ENCODE measurements at places on chromosomes 6 and 20.

DNA sequence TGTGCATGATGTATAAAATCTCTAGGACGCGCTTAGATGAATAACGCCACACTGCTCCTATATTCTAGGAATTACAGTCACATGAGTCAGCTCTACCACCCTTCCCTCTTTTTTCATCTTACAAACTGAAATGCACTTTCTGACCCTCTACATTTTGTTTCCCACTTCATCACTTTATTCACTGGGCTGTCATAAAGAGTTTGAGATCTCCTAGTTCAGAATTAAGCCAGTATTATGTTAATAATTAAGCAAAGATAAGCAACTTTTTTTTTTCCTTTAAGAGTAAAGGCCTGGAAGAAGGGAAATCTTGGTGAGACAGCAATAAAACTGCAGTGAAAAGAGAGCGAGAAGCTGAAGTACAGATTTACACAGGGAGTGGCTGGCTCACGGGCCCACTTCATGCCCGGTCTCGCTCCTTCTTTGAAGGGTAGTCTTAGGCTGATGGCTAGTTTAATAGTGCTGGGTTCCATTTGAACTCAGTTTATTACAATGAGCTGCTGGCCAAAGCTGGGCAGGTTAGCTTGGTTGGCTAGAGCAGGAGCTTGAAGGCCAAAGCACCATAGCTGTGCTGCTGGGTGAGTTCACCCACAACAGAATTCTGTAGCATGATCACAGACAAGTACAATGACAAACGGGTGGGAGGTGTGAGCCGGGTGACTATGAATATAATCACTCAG is 110.6 kb downstream of the MAP7 start:
- no peak for DNase-seq

- DNase-seq, result no peak
Observed at GRCh38 chr6:165223101-165223500, 86.3 kb downstream of the C6orf118 start.

DNA sequence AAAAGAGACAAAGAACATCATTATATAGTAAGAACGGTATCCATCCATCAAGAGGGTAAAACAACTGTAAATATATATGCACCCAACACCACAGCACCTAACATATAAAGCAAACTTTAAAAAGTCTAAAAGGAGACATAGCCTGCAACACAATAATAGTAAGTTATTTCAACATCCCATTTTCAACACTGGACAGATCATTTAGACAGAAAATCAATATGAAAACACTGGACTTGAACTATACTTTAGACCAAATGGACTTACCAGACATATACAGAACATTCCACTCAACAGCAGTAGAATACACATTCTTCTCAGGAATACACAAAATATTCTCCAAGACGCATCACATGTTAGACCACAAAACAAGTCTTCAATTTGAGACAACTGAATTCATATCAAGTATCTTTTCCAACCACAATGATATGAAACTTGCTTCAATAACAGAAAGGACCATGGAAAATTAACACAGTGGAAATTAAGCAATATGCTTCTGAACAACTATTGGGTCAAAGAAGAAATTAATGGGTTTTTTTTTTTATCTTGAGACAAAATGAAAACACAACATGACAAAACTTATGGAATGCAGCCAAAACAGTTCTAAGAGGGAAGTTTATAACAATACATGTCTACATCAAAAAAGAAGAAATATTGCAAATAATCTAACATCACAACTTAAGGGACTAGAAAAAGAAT is 23.9 kb upstream of the ASF1A start:
- DNase-seq, result no peak

DNA sequence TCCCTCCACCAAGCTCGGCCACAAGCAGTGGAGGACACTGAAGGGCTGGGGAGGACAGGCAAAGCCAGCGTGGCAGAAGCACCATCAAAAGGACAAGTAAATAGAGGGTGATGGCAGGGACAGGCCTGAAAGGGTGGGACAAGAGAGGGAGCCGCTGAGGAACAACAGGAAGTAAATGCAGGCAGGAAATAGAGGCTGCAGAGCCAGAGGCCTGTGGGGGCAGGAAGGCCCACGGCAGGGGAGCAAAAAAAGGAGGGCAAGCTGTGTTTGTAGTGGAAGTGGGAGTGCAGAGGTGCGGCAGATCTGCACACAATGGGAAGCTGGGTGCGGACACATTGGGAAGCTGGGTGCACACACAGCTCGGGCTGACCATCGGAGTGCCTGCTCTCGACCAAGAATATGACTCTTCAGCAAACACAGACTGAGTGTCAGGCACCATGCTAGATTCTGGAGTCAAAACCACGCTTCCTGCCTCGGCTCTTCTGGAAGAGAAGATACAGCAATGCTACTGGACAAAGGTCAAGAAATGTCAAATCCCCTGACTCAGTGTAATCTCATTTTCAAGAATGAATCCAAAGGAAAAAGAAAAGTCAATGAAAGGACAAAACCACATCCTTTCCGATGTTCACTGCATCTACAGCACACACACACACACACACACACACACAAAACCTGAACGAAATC is 40.4 kb upstream of the RAB22A start:
- DNase-seq, result no peak

DNA sequence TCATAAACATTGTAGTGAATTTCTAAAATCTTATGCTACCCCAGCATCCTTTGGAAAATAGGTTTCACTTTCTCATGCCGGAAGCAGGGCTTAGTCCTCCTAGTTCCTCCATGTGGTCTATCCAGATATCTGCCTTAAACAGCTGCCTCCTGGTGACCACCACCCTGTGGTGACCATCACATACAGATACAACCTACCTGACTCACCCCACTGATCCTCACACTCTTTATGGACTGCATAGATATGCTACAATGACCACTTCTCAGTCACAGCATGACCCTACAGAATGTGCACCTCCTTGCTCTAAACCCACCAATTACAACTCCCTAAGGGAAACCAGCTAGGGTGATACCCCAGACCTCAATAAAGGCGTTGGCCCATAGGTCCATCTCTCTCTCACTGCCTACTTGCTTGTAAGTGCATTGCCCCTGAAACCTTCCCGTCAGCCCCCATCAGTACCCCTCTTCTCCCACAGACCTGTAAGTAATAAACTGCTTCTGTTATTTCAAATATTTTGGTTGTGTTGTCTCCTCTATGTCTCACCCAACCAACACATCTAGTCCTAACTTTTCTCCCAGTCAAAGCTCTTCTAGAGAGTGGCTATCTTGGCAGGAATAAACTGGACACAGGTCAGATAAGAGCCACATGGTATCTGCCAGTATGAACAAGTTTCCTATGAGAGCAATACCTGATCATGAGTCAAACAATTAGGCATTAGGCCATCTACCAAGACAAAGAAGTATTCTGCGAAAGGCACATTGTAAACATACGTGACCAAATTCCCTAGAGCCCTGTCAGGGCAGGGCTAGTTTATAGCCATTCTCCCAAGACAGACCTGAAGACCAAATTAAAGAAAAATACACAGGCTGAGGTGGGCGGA is 39.4 kb upstream of the PLEKHG1 start:
- no peak for DNase-seq

DNA sequence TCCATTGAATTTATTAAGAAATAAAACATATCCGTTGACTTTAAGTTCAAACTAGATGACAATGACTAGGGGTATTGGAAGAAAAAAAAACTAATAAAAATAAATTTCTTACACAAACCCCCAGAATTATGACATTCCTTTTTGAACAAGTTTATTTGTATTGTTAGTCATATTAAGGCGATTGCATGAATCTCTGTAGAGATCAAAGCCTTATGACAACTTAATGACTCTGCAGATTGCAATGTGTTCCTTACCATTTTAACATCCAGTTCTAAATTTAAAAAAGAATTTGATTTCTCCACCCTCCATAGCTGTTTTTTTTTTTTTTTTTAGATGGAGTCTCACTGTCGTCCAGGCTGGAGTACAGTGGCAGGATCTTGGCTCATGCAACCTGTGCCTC is 189.8 kb upstream of the CEP162 start:
- no peak for DNase-seq

DNA sequence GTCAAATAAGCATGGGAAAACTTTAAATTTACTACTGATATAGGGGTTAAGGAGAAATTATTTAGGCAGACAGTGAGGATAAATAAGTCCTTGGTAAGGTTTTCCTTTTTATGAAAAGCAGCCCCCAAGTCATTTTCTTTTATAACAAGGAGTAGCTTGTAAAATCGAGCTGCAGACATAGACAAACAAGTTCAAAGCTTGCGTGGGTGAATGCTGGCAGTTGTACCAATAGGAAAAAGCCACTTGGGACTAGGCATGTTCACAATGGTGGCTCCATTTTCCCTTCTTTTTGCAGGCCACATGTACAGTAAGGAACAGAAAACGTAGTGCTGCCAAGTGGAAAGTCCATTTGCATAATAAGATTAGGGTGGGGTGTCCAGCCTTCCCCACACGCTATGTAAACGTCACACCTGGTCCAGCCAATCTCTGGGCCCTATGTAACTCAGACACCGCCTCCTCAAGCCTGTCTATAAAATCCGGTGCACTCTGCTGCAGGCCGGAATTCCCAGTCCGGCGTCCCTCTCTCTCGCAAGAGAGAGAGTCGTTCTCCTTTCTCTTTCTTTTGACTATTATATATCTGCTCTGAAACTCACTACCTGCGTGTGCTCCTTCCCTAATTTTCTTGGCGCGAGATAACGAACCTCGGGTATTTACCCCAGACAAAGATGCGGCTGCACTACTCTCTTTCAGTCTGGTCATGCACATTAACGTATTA is 217.1 kb upstream of the MAN1A1 start:
- no peak for DNase-seq

GRCh38 chr6:113805173-113805790 is 51.9 kb upstream of the MARCKS start:
- DNase-seq, result peak; percentile 2

GRCh38 chr6:21455071-21455470 is 138.5 kb upstream of the SOX4 start:
- DNase-seq, result no peak

GRCh38 chr6:160378882-160379281 is 30.7 kb downstream of the SLC22A3 start:
- DNase-seq, result no peak

GRCh38 chr6:39353698-39354315 is 31.3 kb upstream of the KCNK16 start:
- no peak for DNase-seq

DNA sequence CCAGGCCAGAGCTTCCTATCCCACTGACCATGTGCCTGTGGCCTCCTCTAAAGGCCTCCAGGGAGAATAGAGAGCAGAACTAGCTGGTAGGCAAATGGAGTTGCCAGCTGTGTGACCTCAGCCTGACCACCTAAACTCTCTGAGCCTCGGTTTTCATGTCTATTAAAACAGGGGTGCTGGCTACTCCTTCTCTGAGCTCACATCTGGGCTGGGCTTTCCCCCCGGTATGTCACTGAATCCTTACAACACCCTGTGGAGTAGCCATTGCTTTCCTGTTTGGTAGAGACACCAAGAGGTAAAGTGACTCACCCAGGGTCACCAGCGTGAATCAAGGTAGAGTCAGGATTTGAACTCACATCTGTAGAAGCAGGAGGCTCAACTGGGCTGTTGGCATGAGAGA is 132.1 kb downstream of the JPH2 start:
- no peak for DNase-seq

- no peak for DNase-seq
Observed at GRCh38 chr6:29734046-29735018, 11.1 kb downstream of the HLA-F start.

DNA sequence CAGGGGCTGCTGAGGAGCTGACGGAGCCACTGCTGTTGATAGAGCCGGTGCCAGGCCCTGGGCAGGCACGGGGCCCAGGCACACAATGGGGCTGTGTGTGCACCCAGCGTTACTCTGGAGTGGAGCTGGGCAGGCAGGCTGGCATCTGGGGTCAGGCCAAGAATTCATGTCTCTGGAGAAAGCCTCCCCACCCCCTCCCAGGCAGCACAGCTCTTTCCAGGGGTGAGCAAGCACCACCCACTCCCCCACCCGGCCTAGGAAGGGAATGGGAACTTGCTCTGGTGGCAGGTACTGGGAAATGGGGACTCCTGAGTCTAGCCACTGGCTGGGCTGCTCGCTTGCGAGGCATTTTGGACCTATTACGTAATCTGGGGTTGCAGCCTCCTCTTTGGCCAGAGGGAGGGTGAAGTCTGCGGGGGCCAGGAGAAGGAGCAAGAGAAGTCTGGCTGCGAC is 22.7 kb downstream of the TFEB start:
- DNase-seq, result no peak

- DNase-seq, result no peak
Observed at GRCh38 chr6:33738153-33738552, 8.6 kb downstream of the IP6K3 start.

DNA sequence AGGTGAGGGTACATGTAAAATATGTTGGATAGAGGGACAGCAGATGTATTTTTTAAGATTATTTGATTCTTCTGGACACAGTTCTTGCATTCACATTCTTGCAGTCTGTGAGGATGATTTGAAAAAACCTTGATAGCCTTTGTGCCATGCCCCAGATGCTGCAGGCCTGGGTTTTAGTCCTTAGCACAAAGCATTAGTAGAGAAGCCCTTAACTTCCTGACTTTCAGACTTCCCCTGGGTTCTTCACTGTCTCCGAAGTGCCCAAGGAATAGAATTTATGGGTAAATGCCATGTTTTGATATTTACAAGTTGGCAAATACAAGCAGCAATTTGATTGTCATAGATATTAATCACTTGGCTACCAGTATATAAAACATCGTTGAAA is 67.6 kb upstream of the SUPT3H start:
- DNase-seq, result no peak

DNA sequence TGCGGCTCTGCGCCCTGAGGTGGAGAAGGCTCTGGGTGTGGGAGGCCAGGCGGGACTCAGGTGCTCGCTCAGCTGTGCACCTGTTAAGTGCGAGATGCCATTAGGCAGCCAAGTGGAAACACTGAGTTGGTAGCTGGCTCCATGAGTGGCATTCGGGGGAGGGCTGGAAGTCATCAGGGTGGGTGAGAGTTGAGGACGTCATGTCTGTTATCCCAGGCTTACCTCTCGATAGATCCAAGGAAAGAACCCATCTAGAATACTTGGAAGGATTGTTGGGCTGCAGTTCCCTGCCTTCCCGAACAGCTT is 41.3 kb downstream of the TAF8 start:
- no peak for DNase-seq

DNA sequence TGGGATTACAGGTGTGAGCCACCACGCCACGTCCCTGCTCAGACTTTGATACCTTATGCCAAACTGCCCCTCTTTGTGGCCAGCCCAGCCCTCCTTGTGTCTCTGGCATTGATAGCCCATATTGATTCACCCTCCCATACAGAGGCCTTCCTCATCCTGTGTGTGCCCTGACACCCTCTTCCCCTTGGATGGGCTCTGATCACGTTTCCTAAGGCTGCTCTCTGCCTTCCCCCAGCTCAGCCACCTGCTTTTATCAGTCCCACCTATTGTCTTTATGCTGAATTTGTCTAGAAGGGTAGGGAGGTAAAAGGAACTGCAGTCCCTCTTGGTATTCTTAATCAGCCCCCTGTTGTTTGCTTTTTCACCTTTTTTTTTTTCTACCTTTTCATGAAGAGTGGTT is 95.9 kb downstream of the CDKAL1 start:
- no peak for DNase-seq

DNA sequence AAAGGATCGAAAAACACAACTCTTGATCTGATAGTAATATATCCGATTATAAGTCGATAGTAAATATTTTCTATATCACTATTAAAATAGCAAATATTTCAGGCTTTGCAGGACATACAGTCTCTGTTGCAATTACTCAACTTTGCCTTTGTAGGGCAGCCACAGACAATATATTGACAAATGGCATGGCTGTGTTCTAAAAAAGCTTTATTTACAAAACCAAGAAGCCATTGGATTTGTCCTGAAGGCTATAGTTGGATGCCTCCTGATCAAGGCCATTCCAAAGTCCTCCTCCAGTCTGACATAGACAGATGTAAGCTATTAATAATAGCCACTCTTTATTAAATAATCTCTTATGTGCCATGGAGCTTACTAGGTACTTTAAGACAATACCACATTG is 5.9 kb downstream of the OCSTAMP start:
- DNase-seq, result no peak

All from OCI-LY7 (cell line).